ENCODE measurements at places on chromosomes 11 and 22.
A peak's percentile ranks its signal among the peaks of the same experiment; 100 is the strongest.

DNA sequence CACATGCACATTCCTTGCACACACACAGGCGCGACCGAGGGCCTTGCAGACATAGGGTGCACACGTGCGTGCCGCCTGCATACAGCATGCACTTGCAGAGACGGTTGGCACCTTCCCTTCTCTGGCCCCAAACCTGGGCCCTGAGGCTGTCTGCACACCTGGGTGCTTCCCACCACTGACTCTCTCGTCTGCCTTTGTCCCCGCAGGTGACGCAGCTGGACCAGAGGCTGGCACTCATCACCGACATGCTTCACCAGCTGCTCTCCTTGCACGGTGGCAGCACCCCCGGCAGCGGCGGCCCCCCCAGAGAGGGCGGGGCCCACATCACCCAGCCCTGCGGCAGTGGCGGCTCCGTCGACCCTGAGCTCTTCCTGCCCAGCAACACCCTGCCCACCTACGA is 38.0 kb downstream of the CDKN1C start:
- DNase-seq, result no peak

DNA sequence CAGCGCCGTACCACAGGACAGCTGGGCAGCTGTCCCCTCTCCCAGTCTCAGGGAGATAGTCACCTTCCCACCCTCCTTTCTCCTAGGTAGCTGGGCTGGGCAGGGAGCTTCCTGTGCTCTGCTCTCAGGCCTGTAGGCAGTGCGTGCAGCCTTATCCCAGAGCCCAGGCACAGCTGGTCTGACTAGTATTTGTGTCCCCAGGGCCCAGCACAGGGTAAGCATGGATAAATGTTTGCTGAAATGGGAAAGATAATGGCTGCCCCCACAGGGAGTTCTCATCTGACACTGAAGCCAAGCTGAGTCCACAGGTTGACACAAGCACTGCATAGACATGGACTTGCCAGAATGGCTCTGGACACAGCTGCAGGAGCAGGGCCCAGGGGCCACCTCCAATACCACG is 9.8 kb downstream of the SLC15A3 start:
- DNase-seq, result no peak

DNA sequence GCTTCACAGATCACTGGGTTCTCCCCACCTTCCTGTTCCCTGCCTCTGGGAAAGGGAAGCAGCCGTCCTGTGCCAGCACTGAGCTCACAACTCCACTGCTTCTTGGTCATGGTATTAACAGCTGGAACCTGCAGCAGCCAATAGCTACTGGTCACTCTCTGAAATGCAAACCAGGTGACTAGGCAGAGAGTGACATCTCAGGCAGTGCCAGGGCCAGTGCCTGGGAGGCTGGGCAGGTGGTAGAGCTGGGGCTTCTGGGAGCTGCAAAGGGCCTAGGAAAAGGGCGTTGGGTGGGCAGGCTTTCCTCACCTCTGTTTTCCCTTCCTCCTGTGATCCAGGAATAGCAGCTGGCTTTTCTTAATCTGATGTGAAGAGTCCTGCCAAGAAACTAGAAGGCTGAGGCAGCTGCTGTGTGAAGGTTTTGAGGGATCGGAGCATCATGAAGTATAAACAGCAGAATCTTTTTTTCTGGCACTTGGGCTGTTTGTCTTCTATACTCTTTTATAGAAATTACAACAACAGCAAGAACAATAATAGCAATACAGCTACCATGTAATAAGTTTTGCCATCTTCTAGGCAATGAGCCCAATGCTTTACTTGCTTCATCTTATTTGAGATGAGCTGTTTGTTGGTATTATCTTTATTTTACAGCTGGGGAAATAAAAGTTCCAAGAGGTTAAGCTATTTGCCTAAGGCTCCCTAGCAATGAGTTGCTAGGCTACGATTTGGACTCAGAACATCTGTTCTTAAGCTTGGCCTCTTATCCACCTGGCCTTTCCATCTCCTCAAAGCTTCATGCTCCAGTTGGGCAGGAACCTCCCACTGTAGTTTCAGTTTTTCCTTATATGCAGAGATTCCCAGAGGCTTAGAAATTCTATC is 22.0 kb upstream of the CD44 start:
- DNase-seq, result no peak

DNA sequence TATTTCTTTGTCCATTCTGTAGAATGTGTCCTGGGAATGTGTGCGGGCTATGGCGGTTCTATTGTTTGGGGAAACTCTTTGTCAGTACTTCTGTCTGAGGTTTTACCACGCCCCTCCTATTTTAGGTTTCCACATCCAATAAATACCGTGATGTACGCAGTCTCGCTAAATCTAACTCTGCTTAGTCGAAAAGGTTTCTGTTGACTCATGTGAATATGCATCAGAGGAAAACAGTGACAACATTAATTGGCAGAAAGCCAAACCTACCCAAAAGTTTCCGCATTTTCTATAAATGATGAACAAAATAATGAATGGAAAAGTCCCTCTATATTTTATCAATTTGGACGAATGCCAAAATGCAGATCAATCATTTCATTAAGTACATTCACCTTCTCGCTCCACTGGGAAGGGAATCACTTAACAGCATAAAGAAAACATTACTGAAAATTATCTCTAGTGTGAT is 143.4 kb downstream of the MAML2 start:
- peak; percentile 30 for DNase-seq

- no peak for DNase-seq
Measured at GRCh38 chr22:50712341-50713007, 25.5 kb upstream of the ACR start.

DNA sequence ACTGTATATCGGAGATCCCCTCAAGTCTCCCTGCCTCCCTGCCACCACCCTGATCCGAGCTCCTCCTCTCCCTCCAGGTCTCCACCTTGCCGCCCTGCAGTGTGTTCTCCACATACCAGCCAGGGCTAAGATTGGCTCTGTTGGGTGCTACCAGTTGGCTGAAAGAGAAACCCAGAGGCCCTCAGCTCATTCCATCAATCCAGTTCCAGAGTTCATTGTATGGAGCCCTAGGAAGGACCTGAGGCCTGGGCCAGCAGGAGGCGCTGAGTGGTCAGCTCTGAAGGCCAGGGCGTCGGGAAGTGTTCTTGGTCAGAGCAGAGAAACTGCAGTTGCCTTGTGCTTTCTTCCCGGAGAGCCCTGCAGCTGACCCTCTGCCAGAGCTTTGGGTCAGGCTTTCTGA is 2.2 kb upstream of the TOP3B start:
- no peak for DNase-seq

- no peak for DNase-seq
Measured at GRCh38 chr11:17230867-17231851, 23.4 kb upstream of the PIK3C2A start.

GRCh38 chr22:46256358-46256958 is 6.4 kb upstream of the CDPF1 start:
- DNase-seq, result no peak

DNA sequence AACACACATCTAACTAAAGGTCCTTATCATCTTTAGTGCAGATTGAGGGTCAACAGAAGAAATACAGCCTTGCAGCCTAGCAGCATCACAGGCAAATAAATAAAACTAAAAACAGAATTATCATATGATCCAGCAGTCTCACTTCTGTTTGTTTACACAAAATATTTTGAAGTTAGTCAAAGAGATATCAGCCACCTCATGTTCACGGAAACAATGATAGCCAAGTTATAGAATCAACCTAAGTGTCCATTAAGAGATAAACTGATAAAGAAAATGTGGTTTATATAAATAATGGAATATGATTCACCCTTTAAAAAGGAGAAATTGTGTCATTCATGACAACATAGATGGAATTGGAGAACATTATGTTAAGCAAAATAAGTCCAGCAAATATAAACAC is 738.1 kb upstream of the CCDC90B start:
- no peak for DNase-seq

GRCh38 chr22:41380993-41381328 is 781 bp upstream of the TEF start:
- DNase-seq, result no peak

DNA sequence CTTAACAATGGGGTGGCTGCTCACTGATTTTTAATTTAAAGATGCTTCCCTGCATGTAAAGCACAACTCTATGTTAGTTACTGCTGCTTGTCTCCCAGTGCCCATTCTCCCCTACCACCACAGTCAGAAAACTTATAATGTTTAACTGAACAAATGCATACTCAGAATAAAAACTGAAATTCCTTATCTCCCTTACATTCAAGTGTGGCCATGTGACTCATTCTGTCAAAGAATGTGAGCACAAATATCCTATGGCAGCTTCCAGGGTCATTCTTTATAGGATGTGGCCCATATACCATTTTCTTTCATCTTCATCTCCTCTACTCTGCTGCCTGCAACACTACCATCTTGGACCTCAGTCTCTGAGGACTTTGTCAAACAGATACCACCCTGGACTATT is 374.8 kb downstream of the DYNC2H1 start:
- no peak for DNase-seq

DNA sequence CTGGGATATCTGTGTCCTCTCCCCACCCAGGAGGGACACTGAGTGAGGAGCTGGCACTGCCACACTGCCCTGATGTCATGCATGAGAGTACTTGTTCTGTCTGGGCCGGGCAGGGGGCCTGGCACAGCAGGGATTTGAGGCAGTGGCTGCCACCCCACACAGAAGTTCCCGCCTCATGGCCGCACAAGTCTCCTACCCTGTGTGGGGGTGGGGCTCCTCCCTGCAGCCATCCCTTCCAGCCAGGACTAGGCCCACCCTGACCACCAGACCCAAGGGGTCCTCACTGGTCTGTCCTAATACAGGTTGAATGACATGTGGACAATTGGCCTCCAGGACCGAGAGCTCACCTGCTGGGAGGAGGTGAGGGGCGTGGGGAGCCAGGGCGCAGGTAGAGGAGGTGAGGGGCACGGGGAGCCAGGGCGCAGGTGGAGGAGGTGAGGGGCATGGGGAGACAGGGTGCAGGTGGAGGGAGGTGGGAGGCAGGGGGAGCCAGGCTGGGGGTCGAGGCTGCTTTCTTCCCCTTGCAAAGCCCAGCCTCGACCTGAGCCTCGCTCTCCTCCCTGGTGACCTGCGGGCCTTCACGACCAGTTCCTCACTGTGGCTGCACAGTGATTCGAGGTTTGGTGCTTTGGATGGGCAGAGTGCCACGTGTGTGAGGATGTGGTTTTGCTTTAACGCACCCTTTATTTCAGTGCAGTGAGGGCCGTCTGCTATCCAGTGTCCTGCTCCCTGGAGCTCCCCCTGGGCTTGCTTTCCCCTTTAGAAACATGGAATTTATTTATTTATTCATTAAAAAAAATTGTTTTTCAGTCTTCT is 7.4 kb downstream of the LZTR1 start:
- DNase-seq, result no peak

DNA sequence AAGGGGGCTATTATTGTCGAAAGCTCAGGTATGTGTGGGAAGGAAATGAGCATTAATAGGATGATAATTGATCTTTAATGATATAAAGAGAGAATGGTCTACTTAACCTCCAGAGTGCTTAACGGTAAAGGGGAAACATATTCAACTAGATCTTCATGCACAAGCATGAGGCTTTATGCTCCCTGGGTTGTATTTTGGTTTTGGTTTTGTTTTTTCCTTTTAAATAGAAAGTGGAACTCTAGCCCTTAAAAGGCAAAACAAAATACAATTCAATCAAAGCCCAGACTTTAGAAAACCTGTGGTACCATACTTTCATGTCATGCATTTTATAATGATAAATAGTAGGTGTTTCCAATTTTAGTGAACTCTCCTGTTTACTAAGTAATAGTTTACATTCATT is 622.7 kb downstream of the METTL15 start:
- no peak for DNase-seq

DNA sequence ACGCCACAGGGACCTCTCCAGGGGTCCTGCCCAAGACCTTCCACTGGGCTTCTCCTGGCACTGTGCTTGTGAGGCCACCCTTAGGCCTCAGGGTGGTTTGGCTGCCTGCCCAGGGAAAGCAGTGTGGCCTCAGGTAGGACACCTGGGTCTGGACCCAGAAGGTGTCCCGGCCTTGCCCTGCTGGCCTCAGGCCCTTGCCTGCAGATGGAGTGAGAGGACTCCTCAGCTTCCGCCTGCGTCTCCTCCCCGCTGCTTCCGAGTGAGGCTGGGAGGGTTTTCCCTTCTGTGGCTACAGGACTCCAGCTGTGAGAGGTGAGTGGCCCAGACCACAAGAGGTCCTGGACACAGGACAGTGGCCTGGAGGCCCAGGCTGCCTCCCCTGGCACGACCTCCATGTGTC is 60.4 kb downstream of the WNT7B start:
- no peak for DNase-seq

GRCh38 chr11:32267679-32268187 is 167.6 kb downstream of the WT1 start:
- DNase-seq, result no peak

- DNase-seq, result no peak
Measured at GRCh38 chr11:16806791-16807190, 68.3 kb downstream of the C11orf58 start.

- no peak for DNase-seq
Measured at GRCh38 chr11:117095284-117096161, 2.7 kb downstream of the SIK3 start.

DNA sequence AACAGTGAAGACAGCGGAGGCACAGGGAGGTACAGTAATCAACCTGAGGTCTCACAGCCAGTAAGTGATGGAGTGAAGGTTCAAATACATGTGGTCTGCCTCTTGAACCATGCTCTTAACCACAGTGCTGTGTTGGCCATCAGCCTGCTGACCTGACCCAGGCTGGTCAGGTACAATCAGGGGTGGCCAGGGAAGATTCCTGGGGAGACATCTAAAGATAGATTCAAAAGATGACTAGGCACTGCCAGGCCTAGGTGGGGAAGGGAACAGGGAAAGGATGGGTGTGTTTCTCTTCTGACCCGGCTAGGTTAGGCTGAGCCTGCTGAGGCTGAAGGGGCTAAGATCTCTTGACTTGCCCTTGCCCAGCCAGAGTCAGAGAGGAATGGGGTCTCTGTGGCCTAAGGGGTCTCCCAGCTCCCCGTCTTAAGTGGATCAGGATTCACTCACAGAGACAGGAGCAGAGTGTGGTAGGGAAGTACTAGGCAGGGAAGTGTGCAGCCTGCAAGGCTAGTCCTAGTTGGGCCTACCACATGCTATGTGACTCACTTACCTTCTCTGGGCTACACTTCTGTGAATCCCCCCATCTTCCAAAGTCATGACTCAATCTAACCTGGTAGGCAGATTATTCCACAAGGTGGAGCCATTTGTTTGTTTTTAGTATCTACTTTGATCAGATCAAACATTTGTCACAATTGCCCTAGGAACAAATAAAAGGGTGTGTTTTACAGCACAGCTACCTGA is 10.4 kb upstream of the SREBF2 start:
- DNase-seq, result peak; percentile 45

DNA sequence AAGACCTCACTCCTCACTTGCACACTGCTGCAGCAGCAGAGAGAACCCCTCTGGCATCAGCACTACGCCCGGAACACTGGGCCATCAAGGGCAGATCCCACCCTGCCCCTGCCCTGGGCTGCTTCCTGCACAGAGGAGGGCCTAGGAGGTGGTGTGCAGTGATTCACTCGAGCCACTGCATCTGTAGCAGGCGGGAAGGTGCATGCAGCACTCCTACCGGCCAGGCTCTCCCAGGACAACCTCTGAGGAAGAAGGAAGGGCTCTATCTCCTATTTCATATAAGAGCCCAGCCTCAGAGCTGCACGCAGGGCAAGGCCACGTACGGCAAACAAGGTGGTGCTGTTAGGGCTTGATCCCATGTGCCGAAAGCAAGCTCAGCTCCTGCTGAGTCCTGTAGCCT is 14.2 kb downstream of the RANGAP1 start:
- no peak for DNase-seq

Measured in activated CD8-positive, alpha-beta memory T cell treated with anti-CD3 and anti-CD28 coated beads, Interleukin-2, amount 50 U/mL, for 4 hours (primary cell).